Tibial nerve (tissue), 4 donors: ENCODE measurements at places on chromosomes 4 and X.

DNA sequence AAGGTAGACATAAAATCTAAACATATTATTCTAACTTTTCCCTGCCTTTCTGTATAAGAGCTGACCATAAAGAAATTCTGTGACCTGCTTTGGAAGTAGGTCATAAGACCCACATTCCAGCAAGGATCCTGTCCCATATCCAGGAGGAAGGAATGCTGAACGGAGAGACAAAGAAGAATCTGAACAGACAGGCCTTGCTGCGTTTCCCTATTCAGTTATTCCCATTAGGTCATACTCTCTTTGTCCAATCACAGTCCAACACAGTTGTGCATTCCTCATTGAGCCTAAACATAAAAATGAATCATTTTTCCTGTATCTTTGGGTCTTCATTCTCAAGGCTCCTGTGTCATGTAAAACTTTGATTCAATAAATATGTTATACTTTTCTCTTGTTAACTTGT, 287.6 kb upstream of the TAPT1 start:
- H3K4me1 ChIP-seq, result no peaks in the 10 kb centered on the region
- H3K27me3 ChIP-seq, result no peaks in the 10 kb centered on the region
- no peak overlapping the region for H3K27ac ChIP-seq
- no peak overlapping the region for H3K4me3 ChIP-seq

DNA sequence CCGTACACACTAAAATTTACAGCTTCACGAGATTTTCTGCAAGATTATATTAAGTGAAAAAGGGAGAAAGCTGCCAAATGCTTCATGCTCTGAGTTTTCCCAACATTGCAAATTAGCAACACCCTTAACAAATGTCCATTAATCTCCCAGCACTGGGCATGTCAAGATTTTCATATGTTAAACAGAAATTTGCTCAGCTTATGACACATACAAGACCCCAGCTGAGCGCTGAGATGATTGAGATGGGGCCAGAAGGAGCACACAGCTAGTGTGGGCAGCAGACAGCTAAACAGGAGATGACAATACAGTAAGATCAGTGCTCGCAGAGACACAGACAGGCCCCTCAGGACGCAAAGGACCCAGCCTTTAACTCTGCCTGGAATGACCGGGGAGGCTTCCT, 208.8 kb downstream of the STK32B start:
- H3K36me3 ChIP-seq, result no peaks in the 10 kb centered on the region
- no peaks in the 10 kb centered on the region for H3K4me1 ChIP-seq
- H3K27me3 ChIP-seq, result no peaks in the 10 kb centered on the region
- DNase-seq, result no peak

DNA sequence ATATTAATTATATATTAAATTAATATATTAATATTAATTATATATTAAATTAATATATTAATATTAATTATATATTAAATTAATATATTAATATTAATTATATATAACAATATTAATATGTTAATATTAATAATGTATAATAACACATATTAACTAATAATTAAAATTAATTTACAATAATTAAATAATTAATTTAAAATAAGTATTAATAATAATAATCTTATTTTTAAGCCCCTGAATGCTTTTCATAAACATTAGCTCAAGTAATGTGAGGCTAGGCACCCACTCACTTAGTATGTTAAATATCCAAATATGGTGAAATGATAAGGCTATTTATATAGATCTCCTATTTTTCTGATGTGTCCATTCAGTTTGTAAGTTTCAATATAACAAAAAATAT, 26.9 kb downstream of the NKX6-1 start:
- H3K4me3 ChIP-seq, result no peak overlapping the region
- no peaks in the 10 kb centered on the region for H3K4me1 ChIP-seq
- no peaks in the 10 kb centered on the region for H3K27me3 ChIP-seq

- H3K36me3 ChIP-seq, result no peaks in the 10 kb centered on the region
- no peak overlapping the region for H3K27ac ChIP-seq
- no peaks in the 10 kb centered on the region for H3K4me1 ChIP-seq
- no peaks in the 10 kb centered on the region for H3K27me3 ChIP-seq
- DNase-seq, result no peak
Measured at GRCh38 chr4:74431113-74431826, 13.7 kb upstream of the AREG start.

- H3K36me3 ChIP-seq, result no peaks in the 10 kb centered on the region
- no peaks in the 10 kb centered on the region for H3K27me3 ChIP-seq
- H3K4me1 ChIP-seq, result peaks cover 18% of the 10 kb centered on the region
- no peak overlapping the region for H3K4me3 ChIP-seq
- H3K27ac ChIP-seq, result peak overlapping the region; percentile 43
Measured at GRCh38 chr4:7758476-7758875, 181.2 kb downstream of the AFAP1 start.

GRCh38 chrX:34716302-34716701, 59.2 kb upstream of the TMEM47 start:
- no peak overlapping the region for H3K27ac ChIP-seq
- no peaks in the 10 kb centered on the region for H3K36me3 ChIP-seq
- no peaks in the 10 kb centered on the region for H3K4me1 ChIP-seq
- no peak for DNase-seq
- H3K27me3 ChIP-seq, result no peaks in the 10 kb centered on the region
- no peak overlapping the region for H3K4me3 ChIP-seq
